ENCODE measurements at places on chromosomes 11 and 22. TPM values are rescaled to one million over a fixed set of nuclear protein-coding genes. Genes with fewer than 3 reads are reported as not detected.

OR8K1 gene
- not detected for total RNA-seq

NLRP14 gene
- 0.92 TPM for total RNA-seq

POLDIP3 gene
- total RNA-seq: 36.4 TPM

LARGE2 gene
- total RNA-seq: 0.23 TPM

APOL6 gene
- 3.5 TPM for total RNA-seq
